ENCODE measurements at places on chromosomes 5 and 9. TPM values are rescaled to one million over a fixed set of nuclear protein-coding genes. Genes with fewer than 3 reads are reported as not detected.

SCGB3A1 gene
- total RNA-seq = not detected

DNA sequence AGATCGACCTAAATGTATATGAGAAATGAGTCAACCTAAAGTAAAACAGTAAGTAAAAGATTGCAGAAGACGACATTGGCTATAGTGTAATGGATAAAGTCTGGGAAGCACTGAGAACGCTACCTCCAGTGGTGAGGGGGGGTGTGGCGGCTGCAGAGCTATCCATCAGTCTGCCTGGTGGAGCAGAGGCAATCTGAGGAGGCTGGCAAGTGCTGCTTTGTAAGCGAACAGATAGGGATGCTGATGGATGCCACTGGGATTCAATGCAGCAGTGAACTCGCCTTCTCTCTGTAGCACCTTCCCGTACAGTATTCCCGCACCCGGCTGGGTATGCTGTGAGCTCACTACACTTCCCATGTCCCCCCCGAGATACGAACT is 261.5 kb downstream of the NSG2 start:
- no peak for DNase-seq

DNA sequence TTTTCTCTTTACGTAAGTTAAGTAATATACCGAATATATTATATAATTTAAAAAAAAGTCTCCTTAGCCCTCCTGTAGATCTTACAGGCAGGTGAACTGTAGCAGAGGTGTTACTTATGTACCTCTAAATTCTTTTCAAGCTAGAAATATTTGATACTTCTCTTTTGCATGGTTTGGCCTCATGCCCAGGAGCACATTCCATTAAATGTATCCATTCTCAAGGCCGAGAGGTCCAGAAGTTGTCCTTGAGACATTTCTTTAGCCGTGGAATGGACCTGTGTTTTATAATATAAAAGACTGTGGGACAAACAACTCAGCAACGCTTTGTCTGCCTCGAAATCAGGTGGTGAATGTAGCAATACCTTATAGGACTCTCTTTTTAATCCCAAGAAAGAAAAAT is 184.5 kb downstream of the TRIO start:
- DNase-seq = no peak

DNA sequence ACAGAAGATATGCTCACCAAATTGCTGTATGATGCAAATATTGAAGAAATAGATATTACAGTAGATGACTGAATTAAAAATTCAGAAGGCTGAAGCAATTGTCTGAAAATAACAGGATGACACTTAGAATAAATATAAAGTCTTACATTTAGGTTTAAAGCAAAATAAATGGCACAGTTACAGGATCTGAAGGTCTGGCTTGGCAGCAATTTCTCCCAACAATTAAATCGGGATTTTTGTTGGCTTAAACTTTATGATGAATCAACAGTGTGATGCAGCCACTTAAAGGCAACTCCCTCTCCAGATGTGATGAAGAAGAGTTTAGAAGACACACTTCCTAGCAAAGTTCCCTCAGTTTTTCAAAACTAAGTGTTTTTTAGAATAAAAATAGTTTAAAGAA is 80.5 kb downstream of the NREP start:
- DNase-seq = no peak

TLX3 gene
- not detected for total RNA-seq

DNA sequence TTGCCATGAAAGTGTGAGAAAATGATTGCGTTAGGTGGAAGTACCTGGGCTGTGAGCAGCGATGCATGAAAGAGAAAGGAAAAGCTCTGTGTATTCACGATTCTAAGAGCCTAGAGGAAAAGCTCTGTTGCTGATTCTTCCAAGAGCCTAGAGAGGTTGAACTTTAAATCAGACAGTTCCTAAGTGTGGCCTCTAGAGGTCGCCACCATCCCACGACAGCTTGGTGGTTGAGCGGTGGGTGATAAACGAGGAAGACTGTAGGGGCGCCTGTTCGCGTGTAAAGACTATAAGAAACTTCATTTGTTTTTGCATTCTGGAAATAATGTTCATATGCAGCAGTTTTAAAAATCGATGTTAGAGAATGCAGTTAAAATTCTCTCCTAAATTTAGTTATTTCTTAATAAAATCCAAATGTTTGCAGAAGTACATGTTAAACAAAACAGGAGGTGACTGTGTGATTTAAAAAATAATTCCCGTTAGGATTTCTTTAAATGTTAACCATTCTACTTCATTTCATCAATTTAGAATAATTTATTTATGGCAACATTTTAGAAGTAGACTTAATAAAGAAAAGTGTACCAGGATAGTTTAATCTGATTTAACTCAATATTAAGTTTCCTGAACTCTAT is 107.7 kb downstream of the TENT4A start:
- DNase-seq = no peak

GRCh38 chr9:28678097-28678496 is 1104.8 kb upstream of the C9orf72 start:
- DNase-seq = no peak
